ENCODE measurements at places on chromosomes 1 and 21.

GRCh38 chr1:38029081-38029681 is 16.6 kb downstream of the UTP11 start:
- DNase-seq, result peak; percentile 54

GRCh38 chr1:115225993-115226685 is 111.9 kb downstream of the NGF start:
- no peak for DNase-seq

DNA sequence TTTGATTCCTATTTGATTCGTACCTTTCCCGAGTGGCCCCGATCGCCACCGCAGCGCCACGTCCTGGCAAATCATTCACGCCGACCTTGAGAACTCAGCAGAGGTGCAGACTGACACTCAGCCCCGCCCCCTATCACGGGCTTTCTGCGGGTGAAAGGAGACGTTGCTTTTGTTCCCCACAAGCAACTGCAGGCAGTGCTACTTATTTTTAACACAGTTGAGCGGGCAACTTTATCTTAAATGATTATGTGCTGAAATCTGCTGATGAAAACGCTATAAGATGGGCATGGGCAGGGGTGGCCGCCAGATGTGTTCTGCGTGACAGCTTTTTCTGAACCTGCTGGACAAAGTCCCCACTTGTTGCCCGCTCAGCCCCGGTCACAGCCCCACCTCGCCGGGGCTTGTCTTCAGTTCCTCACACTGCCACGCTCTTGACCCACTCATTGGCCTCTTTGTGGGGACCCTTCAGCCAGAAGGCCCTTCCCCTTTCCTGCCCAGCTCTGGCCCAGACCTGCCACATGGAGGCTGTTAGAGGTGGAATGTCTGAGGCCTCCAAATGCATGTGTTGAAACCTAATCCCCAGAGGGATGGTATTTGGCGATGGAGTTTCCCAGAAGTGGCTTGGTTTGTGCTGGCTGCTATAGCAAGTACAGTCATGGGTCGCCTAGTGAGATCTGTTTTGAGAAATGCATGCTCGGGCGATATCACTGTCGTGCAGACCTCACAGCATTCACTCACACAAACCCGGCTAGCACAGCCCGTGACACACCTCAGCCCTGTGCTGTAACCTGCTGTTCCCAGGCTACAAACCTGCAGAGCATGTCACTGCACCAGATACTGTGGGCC is 15.7 kb upstream of the PDXK start:
- DNase-seq, result no peak

GRCh38 chr1:199272139-199272544 is 633.3 kb downstream of the PTPRC start:
- DNase-seq, result no peak

DNA sequence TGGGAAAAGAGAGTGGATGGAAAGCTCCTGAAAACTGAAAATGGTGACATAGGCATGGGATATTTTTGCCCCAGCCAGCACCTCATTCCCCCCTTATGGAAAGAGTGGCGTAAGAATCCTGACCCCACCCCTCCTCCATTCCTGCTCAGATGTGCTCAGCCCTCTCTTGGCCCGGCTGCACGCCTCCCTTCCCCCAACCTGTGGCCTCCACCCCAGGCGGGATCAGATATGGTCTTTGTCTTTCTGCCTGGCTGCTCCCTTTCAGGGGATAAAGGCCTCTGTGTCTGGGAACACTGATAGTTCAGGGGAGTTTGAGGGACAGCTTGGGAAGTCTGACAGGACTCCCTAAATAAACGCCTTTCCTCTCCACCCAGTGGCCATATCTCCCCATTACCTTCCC is 49.8 kb downstream of the KIRREL1 start:
- peak; percentile 38 for DNase-seq
